SHP77 treated with DMSO at 0.1 percent for 48 hours (cell line): ENCODE measurements at places on chromosomes 7 and 10.

GRCh38 chr7:150756858-150757257 lies 19.6 kb downstream of the GIMAP5 start:
- DNase-seq = no peak

DNA sequence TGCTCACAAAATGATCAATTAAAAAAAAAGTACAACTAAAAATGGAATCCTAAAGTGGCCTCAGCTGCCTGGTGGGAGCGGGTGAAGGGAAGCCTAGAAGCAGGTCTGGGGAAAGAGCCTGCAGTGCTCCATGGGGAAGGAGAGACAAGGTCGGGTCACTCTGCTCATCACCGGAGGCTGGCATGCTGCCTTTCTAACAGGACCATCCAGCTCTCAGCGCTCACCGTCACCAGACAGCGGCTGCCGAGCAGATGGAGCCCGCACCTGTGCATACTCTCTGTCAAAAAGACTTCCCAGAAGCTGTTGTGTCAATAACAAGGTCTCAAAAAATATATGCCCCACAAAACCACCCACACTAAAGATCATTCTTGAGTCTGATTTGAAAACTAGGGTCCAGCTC lies 112.8 kb downstream of the BAMBI start:
- DNase-seq = peak; percentile 69

GRCh38 chr10:112467541-112468075 lies 20.6 kb downstream of the VTI1A start:
- no peak for DNase-seq

- peak; percentile 87 for DNase-seq
Measured at GRCh38 chr7:91034459-91035368, 229.5 kb upstream of the FZD1 start.

DNA sequence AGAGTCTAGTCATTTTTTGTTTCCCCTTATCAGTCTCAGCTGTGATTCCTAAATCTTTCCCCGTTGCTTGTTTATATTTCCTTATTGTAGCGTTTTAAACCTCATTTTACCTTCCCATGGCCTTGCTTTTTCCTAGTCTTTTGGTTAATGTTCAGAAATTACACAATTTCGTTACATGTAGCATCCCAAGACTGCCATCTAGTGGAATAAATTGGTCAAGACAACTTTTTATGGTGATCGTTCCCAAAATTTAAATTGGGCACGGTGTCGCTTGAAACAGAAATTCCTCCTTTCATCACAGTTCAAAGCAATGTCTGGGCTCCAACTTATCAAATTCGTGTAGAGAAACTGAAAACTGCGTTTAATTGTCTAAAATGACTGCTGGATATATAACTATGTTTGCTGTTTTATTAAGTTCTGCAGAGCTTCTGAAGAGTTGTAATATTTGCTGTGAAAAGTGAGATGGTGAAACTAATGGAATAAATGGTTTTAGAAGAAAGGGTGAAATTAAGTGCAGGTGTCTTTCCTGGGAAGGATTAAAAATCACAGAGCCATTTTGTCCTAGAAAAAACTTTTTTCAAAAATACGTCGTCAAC lies 370.2 kb downstream of the PHF14 start:
- peak; percentile 56 for DNase-seq

DNA sequence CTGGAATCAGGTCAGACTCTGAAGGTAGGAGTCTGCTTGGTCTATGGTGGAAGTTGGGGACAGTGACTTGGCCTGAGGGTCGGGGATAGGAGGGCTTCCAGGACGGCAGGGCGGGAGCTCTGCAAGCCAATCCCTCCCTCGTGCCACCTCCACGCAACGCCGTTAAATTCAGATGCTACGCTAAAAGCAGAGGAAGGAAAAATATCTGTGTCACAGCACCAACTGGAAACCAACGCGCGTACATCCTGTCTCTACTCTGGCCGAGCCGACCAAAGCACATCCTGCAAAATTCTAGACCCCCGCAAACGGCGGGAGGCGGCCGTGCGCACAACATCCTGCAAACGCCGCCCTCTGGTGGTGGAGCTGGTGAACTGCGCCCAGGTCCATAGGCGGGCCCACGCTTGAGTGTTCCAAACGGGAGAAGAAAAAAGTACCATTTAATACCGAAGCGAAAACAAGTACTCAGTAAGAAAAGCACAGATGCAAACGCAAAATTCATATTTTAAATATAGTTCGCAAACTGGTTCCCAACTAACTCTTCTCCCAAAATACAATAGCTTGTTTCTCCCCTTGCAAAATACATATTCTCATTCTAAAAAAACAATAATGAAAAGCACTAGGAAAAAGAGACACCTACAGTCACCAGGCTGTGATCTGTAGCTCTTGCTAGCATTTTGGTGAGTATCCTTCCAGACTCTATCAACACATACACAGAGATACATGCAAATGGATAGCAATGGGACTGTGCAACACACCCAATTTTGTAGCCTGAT lies 45.7 kb upstream of the HSPA12A start:
- peak; percentile 2 for DNase-seq

- no peak for DNase-seq
Measured at GRCh38 chr7:121410829-121411596, 14.9 kb upstream of the FAM3C start.

- DNase-seq = no peak
Measured at GRCh38 chr7:127733986-127734385, 82.0 kb downstream of the SND1 start.

DNA sequence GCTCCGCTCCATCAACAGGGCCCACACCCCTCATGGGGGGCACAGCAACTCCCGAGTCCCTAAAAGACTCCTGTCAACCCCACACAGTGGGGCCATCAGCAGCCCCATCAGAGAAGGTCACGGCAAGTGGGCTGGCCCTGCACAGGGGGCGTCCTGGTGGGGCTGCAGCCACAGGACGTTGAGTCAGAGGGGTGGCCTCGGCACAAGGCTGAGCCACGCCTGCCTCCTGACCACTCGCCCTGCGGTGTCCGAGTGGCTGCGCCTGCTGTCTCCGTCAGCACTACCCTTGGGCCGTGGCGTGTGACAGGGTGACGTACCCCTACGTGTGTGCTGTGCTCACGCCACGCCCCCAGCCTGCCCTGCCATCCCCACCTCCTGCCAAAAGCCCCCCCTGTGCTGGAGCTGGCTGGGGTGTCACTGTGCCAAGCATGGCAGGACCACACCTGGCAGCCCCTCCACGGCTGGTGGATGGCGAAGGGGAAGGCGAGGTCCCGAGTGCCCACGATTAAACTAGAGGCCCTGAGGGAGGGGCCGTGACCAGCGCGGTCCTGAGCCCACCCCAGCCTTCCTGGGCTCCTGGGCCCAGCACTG lies 26.0 kb upstream of the NKX6-2 start:
- no peak for DNase-seq

DNA sequence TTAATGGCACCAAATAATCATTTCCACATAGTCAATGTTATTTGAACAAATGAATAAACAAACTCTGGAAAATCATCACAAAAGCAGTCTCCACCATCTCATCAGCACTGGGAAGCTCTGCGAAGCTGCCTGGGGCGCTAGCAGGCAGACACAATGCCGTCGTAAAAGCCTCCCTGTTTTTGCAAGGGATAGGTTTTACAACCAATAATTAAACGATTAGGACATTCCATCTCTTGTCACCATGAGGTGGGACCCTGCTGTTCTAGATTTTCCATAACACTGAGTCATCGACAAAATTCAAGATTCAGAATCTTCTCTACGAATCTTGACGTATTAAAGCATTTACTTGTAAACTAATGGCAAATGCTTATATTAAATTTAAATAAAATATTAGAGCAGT lies 172.8 kb upstream of the AKR1E2 start:
- DNase-seq = no peak

DNA sequence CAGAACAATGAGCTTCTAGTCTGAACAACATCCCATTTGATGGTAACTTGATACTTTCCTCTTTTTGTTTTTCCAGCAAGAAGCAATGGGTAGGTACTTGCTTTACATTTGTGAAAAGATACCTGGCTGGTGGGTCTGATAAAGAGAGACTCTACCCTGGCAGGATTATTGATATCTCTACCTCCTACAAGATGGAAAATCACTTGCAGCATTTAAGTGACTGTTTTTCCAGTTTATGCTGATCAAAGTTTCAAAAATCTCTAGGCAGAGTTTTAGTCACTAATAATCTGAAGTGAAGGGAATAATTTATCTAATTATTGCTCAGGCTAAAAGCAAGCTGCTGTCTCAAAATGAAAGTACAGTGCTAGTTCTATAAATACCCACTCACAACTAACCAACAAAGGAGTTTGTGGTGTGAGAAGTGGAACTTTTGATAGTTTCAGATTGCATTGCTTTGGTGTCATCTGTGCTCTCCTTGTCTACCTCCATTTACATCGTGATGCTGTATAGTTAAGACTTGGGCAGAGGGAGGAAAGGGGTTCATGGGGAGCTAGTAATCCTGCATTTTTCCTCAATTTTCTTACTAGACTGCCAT lies 86.0 kb upstream of the ANKRD1 start:
- no peak for DNase-seq

- DNase-seq = no peak
Measured at GRCh38 chr10:131271195-131271880, 40.2 kb downstream of the TCERG1L start.

- no peak for DNase-seq
Measured at GRCh38 chr7:155694851-155695250, 50.4 kb downstream of the RBM33 start.

DNA sequence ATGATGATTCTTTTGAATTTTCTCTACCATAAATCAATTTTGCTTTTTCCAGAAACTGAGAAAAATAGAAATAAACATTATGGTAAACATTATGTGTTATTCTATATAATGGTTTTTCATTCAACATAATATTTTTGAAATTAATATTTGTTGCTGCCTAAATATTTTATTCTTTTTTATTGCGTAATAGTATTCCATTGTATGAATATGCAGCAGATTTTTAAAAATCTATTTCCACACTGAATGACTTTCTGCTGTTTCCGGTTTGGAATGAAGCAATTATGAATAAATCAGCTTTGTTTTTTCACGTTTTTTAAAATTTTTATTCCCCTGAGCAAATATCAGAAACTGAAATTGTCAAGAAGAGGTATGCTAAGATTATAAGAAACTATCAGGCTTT lies 335.2 kb upstream of the KCND2 start:
- DNase-seq = no peak

- no peak for DNase-seq
Measured at GRCh38 chr7:90968871-90969270, 295.4 kb upstream of the FZD1 start.

- no peak for DNase-seq
Measured at GRCh38 chr7:119720541-119720940, 552.4 kb upstream of the KCND2 start.

DNA sequence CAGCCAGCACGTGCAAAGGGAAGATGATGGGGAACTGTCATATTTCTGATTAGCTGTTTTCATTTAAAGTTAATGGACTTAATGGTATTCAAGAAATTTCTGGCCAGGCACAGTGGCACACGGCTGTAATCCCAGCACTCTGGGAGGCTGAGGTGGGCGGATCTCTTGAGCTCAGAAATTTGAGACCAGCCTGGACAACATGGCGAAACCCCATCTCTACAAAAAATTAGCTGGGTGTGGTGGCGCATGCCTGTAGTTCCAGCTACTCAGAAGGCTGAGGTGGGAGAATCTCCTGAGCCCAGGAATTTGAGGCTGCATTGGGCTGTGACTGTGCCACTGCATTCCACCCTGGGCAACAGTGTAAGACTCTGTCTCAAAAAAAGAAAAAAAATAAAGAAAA lies 18.7 kb downstream of the STN1 start:
- no peak for DNase-seq

DNA sequence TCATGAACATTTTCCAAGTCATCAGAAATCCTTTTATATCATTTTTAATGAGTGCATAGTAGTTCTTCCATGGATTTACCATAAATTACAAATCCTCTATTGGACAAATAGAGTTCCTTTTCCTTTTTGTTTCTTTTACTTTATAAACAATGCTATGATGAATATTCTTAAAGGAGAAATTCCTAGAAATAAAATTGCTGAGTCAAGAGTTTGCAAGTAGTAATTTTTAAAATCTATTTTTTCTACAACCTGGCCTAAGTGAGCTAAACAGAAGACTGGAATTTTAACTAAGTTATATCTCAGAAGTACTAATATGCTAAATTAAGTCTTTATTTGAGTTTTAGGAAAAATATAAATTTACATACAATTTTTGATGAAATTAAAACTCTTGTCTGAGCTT lies 38.8 kb downstream of the PLEKHA1 start:
- no peak for DNase-seq

DNA sequence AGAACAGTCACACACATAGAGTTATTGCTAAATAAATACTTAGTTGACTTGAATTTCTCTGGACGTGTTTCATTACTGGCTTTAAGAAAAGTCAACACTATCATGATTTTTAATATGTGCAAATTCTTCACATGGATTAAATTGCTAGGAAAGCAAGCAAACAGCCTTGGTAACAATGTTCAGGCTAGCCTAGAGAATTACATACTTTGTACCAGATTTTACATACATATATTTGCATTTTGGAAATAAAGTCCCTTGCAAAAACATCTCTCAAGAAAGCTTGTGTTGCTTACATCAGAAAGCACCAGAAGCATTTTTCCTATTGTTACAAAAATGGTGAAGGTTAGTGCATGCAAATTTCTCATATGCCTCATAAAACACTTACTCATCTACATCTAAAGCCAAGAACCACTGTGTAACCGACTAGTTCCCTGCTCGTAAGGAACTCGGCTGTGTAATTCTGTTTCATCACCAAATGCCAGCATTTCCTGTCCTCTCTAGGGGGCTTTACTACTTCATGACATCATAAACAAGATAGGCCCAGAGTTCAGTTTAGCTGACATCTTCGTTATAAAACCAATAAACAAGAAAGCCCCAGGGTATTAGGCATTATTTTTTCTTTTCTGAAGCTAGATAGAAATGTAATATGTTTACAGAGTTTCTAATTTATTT lies 87.8 kb downstream of the CFAP58 start:
- DNase-seq = no peak

DNA sequence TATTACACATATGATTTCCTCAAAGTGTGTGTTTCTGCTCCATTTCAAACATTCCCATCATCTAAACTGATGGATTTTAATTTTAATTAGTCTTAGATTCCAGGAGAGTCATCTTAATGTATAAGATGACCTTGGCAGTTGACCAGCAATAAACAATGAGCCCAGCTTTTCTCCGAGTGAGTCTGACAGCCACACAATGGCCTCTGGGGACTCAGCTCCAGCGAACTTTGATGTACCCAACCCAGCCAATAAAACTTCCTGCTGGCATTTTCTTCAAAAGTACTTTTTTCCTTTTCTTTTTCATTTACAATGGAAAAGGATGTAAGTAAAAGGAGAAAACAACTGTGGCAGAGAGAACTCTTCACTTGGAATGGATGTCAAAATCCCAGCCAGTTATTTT lies 139.1 kb upstream of the CTBP2 start:
- DNase-seq = no peak

GRCh38 chr7:30845426-30846135 lies 66.1 kb upstream of the AQP1 start:
- no peak for DNase-seq

- no peak for DNase-seq
Measured at GRCh38 chr7:88694207-88694606, 65.3 kb upstream of the ZNF804B start.

- DNase-seq = no peak
Measured at GRCh38 chr10:33521062-33521461, 186.6 kb upstream of the NRP1 start.

GRCh38 chr7:24881623-24882022 lies 98.4 kb downstream of the OSBPL3 start:
- DNase-seq = no peak
